ENCODE measurements at places on chromosomes 5 and 9.

GRCh38 chr5:154593071-154593470 lies 115.0 kb upstream of the HAND1 start:
- DNase-seq, result no peak

- no peak for DNase-seq
These were observed 166.7 kb downstream of the GAPVD1 start for GRCh38 chr9:125428060-125428901.

GRCh38 chr9:123387686-123388085 lies 31.7 kb downstream of the CRB2 start:
- peak; percentile 29 for DNase-seq

DNA sequence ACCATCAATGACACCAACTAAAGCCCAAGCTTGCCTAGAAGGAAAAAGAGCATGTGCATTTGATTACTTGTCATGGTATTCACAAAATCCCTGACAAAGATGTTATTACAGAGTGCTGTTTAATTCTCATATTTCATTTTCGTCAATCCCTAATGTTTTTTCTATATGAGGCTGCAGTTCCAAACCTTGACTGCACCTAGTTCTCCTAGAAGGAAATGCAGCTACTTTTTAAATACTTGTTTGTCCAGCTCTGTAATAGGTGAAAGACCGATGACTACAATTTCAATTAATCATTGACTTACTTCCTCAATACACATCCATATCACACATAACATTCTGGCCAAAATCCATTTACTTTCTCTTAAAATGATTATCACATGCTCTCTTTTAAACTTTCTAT lies 28.1 kb downstream of the CEMIP2 start:
- DNase-seq, result no peak

DNA sequence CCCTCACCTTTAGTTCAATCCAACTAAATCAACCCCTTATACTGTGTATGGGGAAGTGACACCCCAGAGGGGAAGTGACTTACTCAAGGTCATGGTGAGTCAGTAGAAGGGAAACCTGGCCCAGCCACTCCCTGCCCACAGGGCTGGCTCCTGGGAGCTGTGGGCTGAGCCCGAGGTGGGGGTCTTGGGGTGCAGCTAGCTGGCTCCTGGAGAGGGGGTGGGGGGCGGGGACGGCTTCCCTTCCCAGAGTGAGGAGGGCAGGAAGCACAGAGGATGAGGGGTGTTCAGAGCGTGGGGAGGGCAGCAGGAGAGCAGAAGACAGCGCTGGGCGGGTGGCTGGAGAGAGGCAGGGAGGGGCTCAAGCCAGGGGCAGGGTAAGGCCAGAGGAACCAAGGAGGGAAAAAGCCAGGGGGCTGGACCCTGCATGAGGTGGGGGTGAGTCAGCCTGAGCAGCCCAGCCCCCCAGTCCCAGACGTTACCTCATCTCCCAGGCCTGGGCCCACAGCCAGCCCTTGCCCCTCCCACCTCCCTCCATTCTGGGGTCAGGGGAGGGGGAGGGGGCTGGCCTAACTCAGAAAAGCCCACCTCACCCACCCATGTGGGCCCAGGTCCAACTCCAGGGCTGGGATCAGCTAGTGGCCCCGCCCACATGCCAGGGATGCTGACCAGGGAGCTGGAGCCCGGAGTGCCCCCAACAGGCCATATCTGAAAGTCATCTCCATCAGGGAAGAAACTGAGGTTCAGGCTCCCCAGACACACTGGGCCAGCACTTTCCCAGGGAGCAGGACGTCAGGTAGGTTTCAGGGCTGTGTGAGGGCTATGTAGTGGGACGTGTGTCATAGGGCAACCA lies 2.8 kb downstream of the PDLIM7 start:
- peak; percentile 94 for DNase-seq

- DNase-seq, result no peak
These were observed 27.5 kb downstream of the ADRB2 start for GRCh38 chr5:148853868-148854267.

- no peak for DNase-seq
These were observed 433.6 kb downstream of the PIK3R1 start for GRCh38 chr5:68648944-68649857.

DNA sequence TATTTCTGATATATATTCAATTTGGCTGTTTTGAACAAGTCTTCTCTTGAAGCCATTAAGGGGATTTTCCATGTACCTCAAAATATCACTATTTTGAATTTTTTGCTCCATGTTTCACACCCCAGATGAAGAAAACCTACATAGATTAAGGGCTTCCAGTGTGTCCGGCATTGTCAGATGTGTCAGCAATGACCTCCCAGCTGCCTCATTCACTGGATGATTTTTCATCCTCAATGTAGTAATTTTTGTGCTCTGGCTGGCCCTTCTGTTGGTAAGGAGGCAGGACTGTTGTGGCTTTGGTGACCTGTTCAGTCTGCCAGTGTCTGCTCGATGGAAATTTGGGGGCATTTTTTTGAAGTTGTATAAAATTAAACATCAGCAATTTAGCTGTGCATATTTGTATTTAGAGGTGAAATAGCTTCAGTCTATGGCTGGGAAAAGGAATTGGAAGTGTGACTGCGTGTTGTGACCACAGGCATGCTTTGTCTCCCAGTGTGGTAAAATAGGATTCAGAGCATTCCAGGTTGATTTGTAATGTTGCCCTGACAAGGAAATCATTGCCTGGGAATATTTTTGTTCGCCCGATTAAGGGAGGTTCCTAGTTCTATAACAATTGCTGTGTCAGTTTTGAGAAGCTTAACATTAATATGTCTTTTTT lies 312.4 kb downstream of the ARHGEF28 start:
- no peak for DNase-seq
